ENCODE measurements at places on chromosomes 7 and 10.

GRCh38 chr7:116571552-116571951, 46.7 kb downstream of the CAV1 start:
- no peak for DNase-seq

GRCh38 chr10:45429790-45430189, 55.8 kb downstream of the ALOX5 start:
- no peak for DNase-seq

- DNase-seq = no peak
Observed at GRCh38 chr7:270351-270983, 19.5 kb upstream of the FOXL3 start.

GRCh38 chr10:103845972-103846371, 9.4 kb downstream of the SH3PXD2A start:
- no peak for DNase-seq

DNA sequence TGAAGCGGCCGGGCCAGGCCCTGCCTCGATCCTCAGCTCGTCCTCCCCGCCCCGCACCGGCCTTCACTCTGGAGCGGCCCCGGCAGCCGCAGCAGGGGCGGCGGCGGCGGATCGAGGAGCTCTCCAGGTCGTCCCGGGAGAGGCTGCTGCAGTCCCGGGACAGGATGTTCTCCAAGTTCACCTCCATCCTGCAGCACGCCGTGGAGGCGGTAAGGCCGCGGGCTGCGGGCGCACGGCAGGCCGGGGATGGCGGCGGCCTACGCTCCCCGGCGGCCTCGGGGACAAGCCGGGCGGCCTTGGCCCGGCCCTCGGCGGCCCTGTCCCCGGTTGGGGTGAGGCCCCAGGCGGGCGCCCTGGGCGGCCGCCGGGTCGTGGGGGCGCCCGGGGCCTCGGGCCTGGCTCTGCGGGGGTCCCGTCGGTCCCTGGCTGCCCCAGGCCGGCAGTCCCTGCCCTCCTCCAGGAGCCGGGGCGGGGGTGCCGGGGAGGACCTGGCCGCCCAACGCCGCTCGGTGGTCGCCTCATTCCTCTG, 399 bp downstream of the FHIP2A start:
- DNase-seq = peak; percentile 58

All from GM03348 (cell line).